ENCODE measurements at places on chromosomes 1 and 21. TPM values are rescaled to one million over a fixed set of nuclear protein-coding genes. Genes with fewer than 3 reads are reported as not detected.

The AIRE gene
- total RNA-seq: not detected

DNA sequence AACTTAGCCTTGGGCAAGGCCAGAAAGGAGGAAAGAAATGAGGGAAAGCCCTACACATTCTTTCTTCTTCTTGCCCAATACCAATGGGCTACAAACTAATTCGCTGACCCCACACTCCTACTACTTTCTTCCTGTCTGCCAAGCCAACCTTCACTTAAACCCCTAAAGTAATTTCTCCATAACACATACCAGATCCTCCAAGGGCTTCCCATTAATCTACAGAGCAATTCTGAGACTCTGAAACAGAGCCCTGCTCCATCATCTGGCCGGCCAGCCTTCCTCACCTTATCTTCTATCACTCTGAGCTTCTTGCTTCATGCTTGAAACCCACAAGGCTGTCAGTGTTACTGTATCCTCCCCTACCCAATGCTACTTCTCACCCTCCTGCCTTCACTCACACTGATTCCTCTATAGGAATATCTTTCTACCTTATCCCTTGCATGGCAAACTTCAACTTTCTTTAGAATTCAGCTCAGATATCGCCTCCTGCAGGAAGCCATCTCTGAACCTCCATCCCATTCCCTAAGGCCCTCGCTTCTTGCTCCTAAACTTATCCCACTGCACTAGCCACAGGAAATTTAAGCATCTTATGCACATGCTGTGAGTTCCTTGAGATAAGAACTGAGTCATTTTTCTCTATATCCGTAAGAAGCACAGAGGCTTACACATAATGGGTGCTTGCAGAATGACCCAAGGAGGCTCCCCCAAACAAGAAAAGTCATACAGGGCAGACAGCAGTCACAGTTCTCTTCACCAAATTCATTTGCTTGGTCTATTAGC, 81.9 kb downstream of the JAK1 start:
- DNase-seq: no peak

DNA sequence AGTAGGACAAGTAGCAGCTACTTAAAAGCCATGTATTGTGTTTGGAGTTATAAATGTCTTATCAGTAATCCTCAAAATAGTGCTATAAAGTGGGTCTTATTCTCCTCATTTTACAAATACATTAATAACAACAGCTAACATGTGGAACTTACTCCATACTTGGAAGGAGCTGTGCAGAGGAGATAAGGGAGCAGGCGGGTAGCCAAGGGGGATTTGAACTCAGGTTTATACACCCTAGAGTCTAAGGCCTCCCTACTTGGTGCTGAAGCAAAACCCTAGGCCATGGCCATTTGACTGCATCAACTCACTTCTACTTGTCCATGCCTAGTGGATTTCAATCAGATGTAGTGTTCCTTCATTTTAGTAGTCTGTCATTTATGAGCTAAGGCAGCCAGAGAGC, 72.1 kb downstream of the LMO4 start:
- DNase-seq: no peak

DNA sequence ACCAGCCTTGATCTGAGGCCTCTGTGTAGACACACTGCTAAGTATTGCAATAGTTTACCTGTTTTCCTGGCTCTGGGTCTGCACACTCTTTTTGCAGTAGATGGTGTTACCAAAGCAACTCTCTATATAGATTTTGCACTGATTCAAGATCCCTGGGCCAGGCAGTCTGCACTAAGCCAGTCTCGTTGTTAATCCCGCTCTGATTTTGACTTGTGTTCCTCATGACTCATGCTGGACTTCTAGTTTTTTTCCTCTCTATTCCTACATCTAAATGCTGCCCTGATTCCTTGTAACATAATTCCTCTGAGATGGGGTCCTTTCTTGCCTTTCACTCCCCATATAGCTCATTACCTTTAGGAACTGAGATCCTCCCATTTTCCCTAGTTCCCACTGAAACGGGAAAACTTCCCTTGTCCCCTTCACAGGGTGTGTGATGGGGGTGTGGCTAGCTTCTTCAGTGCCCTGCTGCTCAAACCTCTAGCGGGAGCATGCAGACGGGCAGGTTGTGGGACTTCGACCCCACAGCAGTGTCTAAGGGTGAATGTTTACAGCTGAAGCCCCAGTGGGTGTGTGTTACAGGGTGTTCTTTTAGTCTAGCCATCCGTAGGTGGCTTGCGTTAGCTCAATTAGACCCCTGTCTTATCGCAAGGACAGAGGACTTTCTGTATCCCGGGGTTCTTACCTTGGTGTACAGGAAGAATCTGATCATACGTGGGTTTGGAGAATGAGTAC, 106.5 kb upstream of the RAB3GAP2 start:
- DNase-seq: no peak

Data from bronchial epithelial cell (primary cell).